ENCODE measurements at places on chromosomes 2 and 18.

DNA sequence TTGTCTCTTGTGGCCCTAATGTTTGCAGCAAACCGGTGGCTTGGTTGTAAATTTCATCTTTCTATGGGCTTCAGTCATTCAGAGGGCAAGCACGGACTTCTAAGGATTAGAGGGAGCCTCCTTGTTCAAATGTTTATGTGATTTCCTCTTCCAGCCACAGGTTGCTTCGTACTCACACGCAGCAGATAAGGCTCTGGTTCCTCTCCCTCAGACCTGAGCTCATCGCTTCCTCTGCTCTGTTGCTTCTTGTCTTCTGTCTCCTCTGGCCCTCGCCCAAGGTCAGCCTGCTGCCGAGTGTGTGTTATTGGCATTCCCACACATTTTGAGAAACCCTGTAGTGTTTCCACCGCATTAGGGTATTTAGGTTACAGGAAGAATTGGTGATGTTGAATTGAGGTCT, 44.0 kb downstream of the MYL12B start:
- peak; percentile 15 for DNase-seq

DNA sequence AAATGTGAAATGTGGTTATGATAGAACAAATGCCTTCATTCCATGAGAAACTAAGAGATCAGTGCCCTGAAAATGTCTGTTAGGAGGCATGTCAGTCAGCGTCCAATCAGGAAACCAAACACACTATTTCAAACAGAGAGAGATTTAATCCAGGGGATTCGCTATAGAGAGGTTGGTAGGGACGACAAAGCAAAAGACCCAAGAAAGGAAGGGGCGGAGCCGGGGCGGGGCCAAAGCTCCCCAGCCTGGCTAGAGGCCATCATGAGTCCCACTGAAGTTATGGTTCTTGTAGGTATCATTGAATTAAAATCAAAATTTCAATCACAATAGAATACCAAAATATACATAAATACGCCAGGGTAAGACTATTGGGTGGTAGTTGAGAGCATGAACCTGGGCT, 32.9 kb upstream of the RNF149 start:
- no peak for DNase-seq

DNA sequence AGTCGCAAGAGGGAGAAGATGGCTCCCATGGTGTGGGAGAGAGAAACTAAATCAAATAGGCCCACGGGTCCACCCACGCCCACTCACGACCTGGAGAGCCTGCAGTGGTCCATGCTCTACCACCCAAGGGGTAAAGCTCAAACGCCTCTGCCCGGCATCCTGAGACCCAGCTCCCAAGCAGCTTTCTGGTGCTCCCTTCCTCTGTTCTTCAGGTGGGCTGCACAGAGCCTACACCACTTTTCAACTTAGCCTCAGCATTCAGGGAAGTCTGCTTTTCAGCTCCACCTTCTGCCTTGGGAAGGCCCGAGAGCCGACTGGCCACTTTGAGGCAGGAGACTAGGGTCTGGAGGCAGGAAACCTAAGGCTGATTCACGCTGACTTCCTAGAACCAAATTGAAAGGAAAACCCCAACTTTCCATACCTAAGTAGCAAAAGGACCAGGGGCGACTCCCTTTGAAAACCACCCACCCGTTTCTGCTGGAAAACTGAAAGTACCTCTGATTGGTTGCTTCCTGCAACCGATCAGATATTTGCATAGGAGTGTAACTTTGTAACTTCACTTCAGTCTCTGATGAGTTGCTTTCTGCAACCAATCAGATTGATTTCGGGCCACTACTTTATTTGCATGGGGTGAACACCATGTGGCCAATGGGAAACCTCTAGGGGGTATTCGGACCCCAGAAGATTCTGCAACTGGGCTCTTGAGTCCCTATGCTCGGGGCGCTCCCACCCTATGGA, 26.8 kb upstream of the SPATA3 start:
- no peak for DNase-seq

DNA sequence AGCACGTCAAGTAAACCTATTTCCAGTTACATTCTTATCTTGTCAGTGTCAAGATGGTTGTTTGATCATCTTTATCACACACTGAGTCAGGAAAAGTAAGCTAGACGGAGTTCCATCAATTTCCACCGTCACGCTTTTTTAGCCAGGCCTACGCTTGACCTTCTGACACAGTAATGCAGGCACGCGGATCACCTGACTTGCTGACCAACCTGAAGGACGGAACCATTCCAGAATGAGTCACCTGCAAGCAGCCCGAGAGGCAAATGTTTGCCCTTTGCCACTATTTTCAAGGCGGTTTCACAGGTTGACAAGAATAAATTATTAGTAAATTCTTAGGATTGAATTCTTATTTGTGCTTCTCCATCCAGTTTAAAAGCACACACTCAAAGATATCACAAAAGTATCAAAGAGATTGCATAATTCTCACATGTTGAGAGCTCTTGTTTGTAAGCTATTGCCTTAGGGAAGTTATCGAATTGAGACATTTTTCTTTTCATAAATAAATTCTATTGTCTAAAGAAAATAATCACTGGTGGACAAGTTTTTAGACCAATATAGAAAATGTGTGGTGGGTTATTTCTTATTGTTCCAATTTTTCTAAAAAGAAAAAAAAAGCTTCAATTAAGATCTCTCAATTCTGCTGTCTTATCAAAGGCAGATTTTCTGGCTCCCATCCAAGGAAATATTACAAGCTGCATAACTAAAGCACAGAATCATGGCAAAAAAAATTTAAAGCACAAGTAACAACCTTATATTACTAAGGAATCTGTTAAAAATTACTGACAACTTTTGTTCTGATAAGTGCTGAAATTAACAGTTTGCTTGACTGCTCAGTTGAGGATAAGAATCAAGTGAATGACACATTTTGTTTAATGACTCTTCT, 31.9 kb downstream of the UXS1 start:
- no peak for DNase-seq

- no peak for DNase-seq
Measured at GRCh38 chr18:11304928-11305327, 155.6 kb upstream of the PIEZO2 start.

GRCh38 chr2:41647468-41648050, 400.3 kb upstream of the PKDCC start:
- no peak for DNase-seq

All from suppressor macrophage (primary cell).